ENCODE measurements at places on chromosomes 5 and 9.

DNA sequence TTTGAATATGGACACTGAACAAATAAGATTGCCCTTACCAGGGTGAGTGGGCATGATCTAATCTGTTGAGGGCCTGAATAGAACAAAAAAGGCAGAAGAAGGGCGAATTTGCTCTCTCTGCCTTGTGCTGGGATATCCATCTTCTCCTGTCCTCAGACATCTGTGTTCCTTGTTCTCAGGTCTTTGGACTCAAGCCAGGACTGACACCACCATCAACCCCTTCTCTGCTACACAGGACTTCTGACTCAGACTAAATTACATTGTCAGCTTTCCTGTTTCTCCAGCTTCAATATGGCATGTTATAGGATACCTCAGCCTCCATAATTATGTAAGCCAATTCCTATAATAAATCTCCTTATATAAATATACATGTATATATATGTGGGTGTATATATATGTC lies 40.8 kb upstream of the SLCO6A1 start:
- no peak for DNase-seq

DNA sequence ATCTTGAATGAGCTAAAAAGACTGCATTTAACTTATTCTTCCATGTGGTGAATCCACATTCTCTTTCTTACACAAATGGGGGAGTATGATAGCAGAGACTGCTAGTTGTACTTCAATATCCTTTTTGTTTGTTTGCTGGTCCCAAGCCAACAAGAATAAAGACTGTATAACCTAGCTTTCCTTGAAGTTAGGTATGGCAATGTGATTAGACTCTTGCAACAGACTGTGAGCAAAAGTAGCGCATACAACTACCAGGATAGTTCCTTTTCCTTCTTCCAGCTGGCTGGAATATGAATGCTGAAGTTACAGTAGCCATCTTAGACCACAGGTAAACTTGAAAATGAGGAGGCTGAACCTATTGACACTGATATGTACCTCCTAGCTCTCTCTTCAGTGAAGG lies 17.9 kb upstream of the KIF2A start:
- DNase-seq: no peak

GRCh38 chr5:76083555-76084495 lies 642 bp downstream of the SV2C start:
- no peak for DNase-seq

- no peak for DNase-seq
Measured at GRCh38 chr5:17448877-17449276, 49.2 kb upstream of the TAF11L2 start.

DNA sequence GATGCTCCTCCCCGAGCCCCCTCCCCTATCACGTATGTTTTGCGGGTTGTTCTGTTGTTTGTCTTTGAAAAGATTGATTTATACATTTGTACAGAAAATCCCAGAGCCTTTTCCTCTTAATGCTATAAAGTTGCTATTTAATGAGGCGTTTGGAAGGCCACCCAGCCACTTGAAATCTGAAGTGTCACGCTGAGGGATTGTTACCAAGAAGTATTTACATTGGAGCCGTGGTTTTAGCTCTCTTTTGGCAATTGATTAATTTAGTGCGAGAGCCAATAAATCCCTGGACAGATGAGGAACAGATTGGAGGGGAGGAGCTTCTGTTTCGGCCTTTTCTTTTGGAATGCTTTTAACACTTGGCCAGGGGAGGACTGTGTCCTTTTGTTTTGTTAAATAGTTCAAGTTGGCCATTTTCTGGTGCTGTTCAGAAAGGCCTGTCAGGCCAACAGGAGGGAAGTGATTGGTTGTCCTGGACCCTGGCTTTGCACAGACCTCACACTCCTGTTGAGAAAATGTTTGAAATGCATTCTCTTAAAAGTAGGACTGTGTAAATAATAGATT lies 250.2 kb downstream of the PDZD2 start:
- no peak for DNase-seq

GRCh38 chr9:114806526-114806900 lies 674 bp upstream of the TNFSF15 start:
- no peak for DNase-seq

DNA sequence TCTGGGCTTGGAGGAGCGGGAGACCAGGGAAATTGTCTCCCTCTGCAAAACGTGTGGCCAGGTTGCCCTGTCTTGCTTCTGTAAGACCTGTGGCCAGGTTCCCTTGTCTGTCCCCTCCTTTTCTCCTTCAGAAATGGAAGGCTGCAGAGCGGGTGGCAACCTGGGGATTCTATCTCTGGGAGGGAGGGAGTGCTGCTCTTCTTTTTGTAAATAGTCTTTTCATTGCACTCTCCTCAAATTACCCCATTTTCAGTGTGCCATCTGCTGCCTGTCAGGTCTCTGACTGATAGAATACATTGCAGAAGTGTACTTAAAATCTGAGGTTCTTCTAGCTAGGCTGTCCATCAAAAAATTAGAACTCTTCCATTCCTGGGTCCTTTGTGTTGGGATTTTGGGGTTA lies 126.0 kb downstream of the GABRB2 start:
- DNase-seq: no peak

GRCh38 chr9:105330755-105331154 lies 86.3 kb downstream of the SLC44A1 start:
- DNase-seq: no peak

GRCh38 chr5:50401336-50401735 lies 39.8 kb downstream of the EMB start:
- no peak for DNase-seq

DNA sequence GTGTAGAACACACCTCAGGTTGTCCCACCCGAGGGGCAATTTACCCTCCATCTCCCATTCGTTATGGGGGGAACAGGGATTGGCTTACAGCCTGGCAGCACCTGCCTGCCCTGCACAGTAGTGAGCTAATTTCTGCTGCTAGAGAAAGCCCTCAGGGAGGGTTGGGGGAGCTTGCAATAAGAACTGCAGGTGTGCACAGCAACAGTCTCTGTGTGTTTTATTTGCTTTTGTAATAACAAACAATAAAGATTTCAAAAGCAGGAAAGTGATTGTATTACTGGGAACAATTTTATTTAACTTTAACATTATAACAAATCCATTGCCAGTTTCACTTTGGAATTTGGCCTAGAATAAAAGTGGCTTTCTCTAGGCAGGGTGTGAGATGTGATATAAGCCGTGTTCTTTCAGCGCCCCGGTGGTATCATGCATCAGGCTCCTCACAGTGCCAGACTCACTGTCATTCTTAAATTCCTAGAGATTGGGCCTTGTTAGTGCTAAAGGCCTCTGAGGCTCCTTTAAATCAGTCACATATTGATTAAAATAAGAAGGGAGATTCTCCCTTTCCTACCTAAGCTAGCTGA lies 81.1 kb downstream of the RMI1 start:
- no peak for DNase-seq

GRCh38 chr5:124872615-124873014 lies 126.2 kb upstream of the ZNF608 start:
- DNase-seq: no peak

GRCh38 chr5:95892784-95893354 lies 68.8 kb downstream of the ELL2 start:
- no peak for DNase-seq
